ENCODE measurements at places on chromosomes 12 and 14.

- DNase-seq, result no peak
These were observed 441.9 kb upstream of the MGAT4C start for GRCh38 chr12:86697916-86698640.

DNA sequence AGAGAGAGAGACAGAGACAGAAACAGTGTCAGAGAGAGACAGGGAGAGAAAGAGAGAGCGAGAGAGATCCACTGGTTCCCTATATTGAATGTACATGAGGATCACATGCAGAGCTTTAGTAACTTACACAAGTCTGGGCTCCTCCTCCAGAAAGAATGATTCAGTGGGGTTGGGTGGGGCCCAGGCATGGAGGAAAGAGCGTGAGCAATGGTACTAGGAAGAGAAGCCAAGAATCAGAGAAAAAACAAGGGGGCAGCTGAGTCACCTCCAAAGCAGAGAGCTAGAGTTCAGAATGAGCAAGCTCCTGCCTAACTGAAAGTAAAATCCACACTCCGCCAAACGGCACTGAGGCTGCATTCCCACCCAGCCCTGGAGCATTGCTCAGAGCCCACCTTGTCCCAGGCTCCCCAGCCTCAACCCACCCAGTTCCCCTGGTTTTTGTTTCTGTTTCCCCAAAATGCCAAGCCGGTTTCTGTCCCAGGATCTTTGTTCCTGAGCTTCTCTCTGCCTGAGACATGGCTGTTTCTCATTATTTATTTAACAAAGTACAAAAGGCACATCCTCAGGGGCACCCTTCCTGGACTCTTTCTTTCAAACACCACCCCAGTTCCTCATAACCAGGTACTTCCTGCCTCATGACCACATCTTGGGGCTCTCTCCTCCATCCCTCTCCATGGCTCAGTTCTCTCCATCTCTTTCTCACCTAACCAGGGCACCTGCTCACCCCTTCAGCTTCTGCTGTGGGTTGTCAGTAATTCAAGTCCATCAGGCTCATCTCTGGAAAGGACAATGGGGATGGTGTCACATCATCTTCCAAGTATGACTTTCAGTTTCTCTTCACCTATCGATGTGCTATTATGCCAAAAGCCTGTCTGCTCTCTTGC lies 670.3 kb upstream of the TBX3 start:
- no peak for DNase-seq

DNA sequence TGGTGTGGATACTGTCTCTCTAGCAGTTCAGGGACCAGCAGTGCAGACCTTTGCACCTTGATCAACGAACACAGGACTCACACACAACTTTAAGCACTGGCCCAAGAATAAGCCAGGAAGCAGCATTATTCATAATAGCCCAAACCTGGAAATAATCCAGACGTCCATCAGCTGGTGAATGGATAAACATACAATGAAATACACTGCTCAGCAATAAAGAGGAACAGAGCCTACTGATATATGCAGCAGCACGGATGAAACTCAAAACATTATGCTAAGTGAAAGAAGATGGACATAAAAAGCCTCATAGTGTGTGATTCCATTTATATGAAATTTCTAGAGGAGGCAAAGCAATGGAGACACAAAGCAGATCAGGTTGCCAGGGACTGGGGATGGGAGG lies 303.9 kb upstream of the FKBP4 start:
- no peak for DNase-seq

DNA sequence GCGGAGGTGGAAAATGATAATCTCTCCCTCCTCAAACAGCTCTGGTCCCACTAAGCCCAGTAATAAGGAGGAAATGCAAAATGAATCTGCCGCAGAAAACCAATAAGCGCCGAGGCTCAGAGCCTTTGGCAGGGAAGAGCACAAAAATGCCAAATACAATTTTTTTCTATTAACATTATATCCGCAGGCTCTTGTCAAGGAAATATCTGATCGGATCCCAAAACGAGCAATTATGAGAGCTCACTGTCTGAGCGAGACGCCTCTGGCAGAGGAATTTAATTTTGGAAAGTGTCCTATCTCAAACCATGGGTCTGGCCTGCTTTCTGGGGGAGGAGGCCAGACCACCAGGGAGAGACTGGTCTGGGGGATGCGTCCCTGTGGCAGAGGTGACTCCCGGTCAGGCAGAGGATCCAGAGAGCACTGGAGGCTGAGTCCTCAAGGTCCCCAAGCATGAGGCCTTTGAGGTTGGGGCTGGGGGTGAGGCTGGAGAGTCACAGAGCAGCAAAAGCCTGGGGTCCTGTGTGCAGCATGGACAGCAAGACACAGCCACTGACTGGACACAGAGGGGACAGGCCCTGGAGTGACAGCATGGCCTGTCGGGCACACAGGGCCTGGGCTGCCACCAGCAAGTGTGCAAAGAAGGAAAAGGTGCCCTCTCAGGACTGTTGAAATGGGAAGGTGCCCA lies 342.8 kb upstream of the SFSWAP start:
- no peak for DNase-seq
